ENCODE measurements at places on chromosomes 1 and 21.

DNA sequence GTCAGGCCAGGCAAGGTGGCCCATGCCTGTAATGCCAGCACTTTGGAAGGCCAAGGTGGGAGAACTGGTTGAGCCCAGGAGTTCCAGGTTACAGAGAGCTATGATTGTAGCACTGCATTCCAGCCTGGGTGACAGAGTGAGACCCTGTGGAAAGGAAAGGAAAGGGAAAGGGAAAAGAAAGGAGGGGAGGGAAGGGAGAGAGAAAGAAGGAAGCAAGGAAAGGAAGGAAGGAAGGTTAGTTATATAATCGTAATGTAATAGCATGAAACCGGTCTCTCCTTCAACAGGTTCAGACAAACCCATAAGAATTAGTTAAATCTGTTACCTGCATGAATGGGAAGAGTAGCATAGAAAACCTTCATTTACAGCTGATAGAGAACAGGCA, 1.2 kb upstream of the PAQR7 start:
- DNase-seq: no peak

GRCh38 chr1:185894791-185895190, 160.6 kb downstream of the HMCN1 start:
- no peak for DNase-seq

DNA sequence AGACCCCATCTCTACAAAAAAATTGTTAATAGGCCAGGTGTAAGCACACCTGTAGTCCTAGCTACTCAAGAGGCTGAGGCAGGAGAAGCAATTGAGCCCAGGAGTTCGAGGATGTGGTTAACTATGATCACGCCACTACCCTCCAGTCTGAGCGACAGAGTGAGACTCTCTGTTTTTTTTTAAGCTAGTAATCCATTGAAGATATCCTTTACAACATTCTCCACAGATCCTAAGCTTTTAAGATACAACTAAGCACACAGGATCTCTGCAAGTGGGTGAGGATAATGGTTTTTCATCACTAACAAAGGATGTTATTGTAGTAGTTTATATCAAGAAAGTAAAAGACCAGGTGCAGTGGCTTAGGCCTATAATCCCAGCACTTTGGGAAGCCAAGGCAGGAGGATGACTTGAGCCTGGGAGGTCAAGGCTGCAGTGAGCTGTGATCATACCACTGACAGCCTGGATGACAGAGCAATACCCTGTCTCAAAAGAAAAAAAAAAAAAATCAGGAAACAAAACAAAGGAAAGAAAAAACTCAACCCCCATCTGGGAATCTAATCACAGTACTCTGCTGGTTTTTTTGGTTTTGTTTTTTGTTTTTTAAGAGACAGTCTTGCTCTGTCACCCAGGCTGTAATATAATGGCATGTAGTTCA, 166.1 kb downstream of the RERE start:
- no peak for DNase-seq

GRCh38 chr1:63651161-63651701, 58.0 kb downstream of the PGM1 start:
- peak; percentile 3 for DNase-seq

DNA sequence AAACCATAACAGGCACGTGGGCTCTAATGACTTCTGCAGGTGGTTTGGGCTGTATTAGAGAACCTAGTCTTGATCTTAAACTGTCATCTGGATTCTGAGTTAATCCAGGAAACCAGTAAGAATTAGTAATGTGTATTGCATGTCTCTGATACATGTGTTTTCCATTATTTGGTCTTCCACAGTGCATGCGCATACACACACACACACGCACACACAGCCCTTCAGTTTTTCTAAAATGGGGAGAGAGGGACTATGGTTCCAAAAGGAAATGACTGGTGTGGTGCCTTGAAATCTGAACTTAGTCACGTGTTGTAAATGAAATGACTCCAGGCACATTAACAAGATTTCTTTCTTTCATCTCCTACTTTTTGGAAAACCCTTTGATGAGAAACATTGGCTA, 67.6 kb downstream of the OLFML2B start:
- no peak for DNase-seq

DNA sequence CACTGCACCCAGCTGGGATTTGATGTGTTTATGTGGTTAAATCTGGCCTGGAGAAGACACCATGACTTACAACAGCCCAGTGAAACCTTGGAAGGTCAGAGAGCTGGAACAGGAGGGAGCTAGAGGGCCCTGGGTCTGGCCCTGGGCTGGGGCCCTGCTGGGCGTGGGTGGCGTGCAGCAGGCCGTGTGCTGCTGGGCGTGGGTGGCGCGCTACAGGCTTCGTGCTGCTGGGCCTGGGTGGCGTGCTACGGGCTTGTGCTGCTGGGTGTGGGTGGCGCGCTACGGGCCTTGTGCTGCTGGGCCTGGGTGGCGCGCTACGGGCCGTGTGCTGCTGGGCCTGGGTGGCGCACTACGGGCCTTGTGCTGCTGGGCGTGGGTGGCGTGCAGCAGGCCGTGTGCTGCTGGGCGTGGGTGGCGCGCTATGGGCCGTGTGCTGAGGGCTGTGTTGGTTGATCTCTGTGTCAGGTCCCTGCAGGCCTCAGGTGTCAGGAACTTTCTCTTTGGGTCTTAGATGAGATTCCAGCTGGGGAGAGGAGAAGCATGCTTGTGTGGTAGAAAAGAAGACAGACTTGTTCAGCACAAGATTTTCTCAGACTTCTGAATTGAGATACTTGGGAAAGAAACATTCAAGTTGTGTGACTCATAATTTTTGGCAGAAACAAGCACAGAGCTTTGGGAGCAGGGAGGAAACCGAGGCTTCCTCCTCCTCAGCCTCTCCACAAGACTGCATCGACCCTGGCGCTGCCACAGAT, 66.0 kb downstream of the COL18A1 start:
- DNase-seq: no peak

DNA sequence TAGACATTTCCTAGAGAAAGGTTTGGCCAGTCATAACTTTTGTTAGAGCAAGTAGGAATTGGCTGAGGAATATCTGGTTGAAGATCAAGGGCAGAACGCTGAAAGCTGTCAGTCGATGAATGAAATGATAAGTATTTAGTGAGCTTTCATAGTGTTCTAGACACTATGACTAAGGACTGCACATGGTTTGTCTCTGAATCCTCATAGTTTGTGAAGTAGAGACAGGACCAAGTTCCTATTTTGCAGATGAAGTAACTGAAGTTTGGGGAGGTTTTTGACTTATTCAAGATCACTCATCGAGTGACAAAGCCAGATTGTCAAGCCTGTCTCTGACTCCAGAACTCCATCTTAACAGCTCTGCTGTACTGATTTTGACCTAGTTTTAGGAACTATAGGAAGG, 4.7 kb downstream of the ELOA start:
- no peak for DNase-seq

DNA sequence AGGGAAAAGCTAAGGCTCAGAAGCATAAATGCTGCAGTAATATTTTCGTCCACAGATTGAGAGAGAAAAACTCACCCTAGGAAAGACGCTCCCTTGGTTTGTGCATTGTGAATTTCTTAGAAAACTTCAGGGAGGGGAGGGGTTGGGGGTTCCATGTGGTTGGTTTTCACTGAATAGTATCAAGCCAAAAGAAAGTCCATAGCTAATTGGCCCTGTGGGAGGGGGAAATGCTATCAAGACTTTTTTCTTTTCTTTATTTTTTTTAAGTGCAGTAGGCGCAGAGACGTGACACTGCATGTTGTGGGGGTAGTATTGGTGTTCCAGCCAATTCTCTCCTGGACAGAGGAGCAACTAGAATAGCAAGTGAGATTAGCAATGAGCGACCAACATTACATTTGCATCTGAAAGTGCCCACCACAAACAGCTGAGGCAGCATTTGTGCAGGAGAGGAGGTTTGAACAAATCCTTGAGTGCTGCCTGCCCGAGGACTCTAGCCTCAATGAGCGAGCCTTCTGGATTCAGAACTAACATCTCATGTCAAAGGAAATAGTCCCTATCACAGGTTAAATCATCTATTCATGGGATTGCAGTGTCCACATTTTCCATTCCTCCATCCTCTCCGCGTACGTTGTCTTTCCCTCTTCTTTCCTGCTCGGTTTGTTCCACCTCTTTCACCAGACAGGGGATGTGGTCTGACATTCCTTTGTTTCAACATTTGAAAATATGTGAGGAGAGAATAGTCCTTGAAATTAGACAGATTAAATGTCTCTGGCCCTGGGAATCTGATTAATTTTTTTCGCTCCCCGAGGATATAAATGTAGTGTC, 118.0 kb upstream of the MARK1 start:
- DNase-seq: no peak

Measured in activated naive CD4-positive, alpha-beta T cell (primary cell).